ENCODE measurements at places on chromosomes 2 and 18. TPM values are rescaled to one million over a fixed set of nuclear protein-coding genes. Genes with fewer than 3 reads are reported as not detected.

DNA sequence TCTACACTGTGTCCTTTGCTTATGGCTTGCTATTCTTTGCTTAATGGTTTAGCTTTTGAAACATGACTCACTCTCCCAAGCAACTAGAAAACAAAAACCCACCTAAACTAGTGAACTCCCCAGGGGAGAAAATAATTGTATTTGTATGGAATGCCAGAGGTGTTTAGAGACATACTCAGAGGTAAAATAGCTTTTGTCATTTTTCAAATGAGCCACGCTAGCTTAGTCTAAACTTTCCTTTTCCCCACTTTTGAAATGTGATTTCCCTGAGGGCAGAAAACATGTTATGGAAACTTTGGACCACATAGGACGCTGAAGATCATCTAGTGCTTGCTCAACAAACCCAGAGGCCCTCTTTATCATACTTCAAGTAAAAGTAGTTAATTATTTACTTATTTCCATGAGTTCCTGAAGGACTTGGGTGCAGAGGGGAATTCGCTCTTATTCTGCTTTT, 16.5 kb upstream of the CYTIP start:
- no peak for DNase-seq

EPHA4 gene
- polyA plus RNA-seq: 0.31 TPM

- no peak for DNase-seq
These were observed 50.4 kb upstream of the LYPD1 start for GRCh38 chr2:132720393-132720792.

SETBP1 gene
- polyA plus RNA-seq: 0.01 TPM

DNA sequence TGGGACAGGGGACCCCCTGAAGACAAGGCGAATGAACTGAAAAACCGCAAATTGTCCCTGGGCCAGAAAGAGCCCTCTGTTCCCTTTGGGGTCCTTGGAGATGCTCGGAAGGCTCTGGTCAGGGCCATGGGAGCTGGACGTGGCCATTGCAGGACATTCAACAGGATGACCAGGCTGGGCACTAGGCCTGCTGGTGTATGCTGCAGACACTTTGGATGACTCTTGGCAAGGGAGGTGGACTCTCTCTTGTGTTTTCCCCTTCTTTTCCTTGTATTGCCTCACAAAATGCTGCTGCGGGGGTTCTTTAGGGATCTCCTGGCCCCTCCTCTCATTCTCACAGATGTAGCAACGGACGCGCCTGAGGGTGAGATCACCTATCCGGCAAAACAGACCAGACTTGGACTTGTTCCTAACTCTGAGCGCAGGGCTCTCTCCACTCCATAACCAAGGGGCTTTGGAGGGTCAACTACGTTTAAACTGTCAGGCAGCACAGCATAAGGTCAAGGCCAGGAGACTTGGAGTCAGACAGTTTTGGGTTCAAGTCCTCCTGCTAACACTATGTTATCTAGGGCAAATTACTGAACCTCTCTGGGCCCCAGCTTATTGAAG, 41.8 kb upstream of the SH3RF3 start:
- DNase-seq: no peak

GRCh38 chr18:294566-294965, 26.7 kb upstream of the THOC1 start:
- no peak for DNase-seq

DNA sequence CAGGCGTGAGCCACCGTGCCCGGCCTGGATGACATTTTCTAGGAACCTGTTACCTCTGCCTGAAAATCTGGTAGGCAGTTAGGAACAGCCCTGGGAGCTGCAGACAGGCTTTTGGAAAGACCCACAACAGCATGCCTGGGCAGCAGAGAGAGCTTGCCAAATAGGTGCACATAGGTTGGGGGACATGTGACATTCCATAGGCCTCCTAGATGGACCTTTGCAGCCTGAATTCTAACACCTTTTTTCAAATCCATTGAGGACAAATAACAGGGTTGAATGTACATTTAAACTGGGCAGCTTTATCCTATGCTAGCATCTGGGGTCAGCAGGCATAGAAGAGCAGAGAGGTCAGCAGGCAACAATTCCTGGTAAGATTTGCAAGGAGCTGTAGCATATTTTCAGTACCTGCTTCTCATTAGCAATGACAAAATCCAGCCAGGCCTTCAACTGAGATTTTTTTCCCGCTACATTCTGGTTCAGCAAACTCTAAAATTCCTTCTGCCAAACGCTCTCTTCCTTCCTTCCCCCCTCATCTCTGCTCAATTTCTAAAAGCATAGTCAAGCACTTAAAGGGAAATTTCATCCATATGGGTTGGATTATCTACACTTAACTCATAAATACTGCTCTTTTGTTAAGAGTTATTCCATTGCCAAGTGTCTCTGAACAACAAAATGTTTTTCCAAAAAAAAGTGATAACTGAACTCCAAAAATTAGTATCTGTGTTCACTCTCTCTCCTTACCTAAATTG, 75.2 kb downstream of the SOWAHC start:
- no peak for DNase-seq

CSRNP3 gene
- not detected for polyA plus RNA-seq

Measured in CD14-positive monocyte (primary cell).